Non-pigmented ciliary epithelial cell (primary cell): ENCODE measurements at places on chromosomes 4 and X.
A peak's percentile ranks its signal among the peaks of the same experiment; 100 is the strongest.

GRCh38 chrX:106891762-106892460, 11.2 kb downstream of the RIPPLY1 start:
- no peak for DNase-seq

- DNase-seq = no peak
These were observed 31.2 kb downstream of the CCNI start for GRCh38 chr4:77044461-77045150.

DNA sequence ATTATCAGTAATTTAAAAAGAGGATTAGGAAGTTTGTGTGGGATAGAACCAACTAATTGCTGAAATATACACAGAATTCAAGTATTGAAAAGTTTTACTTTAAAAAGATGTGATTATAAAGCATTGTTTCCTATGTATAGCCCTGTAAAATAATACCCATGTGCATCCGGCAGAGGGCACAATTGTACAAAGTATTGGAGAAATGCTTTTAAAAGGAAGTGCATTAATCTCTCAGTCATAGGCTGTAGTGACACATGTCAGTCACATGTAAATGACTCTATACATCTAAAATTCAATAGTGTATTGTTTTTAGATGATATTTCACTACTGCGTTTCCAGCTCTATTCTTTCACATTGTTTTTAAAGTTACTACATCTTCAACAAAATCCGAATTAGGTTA, 9.7 kb upstream of the GEMIN8 start:
- DNase-seq = no peak

DNA sequence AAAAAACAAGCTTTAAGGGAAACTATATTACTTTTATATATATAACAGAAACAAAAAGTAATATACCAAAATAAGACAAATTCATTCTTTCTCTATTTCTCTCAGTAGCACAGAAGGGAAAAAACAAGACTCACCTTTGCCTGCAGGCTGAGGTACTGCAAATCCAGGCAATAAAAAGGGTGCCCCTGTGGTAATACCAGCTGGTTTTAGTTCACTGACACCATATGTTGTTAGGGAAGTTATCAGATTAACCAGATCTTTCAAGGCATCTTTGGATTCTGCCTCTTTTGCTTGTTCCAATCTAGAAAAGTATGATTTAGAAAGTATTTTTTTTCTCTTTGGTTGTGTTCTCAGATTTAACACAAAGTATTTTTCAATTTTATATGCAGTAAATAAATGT, 139.8 kb downstream of the WDFY3 start:
- DNase-seq = no peak

DNA sequence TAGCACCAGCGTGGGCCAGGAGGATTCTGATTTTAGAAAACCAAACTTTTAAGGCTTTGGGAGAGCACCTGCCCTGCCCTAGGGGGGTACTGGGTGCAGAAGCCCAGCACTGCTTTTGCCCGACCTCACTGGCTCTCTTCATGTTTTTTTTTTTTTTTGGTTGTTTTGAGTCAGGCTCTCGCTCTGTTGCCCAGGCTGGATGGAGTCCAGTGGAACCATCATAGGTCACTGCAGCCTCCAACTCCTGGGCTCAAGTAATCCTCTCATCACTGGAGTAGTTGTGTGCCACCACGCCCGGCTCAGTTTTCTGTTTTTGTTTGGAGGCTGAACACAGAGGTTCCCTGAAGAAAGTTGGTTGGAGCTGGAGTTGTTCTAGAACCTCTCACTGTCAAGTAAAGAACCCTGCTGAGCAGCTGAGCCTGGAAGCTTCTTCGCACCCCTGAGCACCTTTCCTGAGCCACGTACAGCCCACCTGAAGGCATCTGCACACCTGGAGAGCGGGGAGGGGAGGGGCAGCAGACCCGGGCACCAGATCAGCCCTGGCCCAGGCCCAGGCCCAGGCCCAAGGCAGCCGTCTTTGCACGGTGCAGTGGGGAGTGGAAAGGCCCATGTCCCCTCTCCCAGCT, 49.5 kb downstream of the SHROOM2 start:
- DNase-seq = no peak

- no peak for DNase-seq
These were observed 55.5 kb upstream of the FBXW7 start for GRCh38 chr4:152591396-152591795.

DNA sequence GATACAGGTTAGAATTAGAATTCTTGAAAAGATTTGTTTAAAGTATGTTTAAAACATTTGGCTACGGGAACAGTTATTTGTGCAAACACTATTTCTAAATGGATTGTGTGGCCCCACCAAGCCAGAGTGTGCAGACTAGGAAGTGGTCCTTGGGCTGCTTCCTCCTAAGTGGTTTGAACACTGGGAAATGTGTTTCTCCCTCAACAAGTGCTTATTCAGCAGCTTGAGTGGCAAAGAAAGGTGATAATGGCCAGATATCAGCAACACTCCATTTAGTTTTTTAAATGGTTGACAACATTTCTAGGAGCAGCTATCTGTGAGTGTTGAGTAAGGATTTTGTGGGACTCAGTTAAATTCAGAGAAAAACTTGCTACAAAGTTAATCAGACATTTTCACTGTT, 141.4 kb upstream of the LNX1 start:
- no peak for DNase-seq

GRCh38 chr4:159077702-159078495, 25.0 kb upstream of the RAPGEF2 start:
- DNase-seq = no peak

DNA sequence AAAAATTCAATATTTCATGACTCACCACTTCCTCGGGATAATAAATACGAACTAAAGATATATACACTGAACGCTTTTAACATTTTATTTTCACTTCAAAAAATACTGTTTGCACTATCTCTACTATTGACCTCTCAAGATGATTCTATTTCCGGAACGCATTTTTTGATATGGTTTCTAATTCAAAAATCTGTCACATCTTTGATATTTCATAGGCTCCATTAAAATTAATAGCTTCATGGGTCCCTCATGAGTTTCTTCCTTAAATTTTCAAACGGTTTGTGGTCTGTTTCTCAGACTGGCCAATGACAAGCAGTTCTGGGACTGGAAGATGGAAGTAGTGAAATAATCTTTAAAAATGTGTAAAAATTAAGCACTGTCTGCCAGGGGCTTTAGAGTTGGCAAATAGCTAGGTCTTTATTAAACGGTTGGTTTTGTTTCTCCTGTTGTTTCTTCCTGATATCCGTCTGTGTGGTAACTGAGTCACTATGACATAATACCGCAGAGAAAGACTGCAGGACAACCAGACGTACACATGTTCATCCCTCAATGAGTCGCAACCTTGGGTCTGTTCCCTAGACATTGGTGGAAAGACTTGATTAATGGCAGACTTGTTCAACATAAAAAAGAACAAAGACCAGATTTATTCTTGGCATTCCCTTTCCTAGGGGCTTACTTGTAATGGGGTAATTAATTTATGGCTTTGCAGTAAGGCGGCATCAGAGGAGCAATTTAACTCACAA, 133.8 kb downstream of the PALLD start:
- peak; percentile 78 for DNase-seq

- no peak for DNase-seq
These were observed 746 bp downstream of the REST start for GRCh38 chr4:56908206-56909085.

GRCh38 chrX:102714994-102715393, 2.7 kb downstream of the GPRASP2 start:
- no peak for DNase-seq

GRCh38 chrX:118189000-118189399, 72.4 kb upstream of the KLHL13 start:
- DNase-seq = no peak

DNA sequence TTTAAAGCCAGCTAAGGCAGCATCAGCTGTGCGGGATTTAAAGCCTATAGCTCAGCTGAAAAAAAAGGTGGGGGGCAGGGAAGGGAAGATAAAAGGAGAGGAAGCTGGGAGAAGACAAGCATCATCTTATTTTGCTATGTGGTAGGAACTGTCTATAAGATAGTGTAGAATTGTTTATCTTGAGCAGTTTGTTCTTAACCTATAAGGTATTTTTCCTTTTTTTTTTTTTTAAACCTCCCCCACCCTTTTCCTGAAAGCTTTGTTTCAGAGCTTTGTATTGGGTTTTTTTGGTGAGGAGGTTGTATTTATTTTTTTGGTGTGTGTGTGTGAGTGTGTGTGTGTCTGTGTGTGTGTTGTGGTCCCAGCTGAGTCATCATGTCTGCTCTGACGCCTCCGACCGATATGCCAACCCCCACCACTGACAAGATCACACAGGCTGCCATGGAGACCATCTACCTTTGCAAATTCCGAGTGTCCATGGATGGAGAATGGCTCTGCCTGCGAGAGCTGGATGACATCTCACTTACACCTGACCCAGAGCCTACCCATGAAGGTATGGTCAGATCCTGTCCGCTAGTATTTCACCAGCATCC, 531 bp downstream of the RUFY3 start:
- no peak for DNase-seq

DNA sequence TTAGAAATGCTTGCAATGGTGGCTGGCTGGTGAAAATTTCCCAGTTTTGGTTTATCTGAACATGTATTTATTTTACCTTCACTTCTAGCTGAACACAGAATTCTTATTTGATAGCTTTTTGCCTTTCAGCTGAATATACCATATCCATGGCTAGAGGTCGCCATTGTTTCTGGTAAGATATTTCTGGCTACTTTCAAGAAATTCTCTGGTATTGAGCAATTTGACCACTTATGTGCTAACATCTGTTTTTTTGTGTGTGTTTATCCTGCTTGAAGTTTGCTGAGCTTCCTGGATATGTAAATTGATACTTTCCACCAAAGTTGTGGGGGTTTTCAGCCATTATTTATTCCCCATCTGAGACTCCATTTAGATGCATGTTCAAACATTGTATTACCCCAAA, 75.4 kb downstream of the FBXW7 start:
- DNase-seq = peak; percentile 45

- no peak for DNase-seq
These were observed 376.9 kb downstream of the PPP4R3C start for GRCh38 chrX:27086237-27086636.

- DNase-seq = no peak
These were observed 156.6 kb downstream of the FHIP1A start for GRCh38 chr4:151565583-151565982.

DNA sequence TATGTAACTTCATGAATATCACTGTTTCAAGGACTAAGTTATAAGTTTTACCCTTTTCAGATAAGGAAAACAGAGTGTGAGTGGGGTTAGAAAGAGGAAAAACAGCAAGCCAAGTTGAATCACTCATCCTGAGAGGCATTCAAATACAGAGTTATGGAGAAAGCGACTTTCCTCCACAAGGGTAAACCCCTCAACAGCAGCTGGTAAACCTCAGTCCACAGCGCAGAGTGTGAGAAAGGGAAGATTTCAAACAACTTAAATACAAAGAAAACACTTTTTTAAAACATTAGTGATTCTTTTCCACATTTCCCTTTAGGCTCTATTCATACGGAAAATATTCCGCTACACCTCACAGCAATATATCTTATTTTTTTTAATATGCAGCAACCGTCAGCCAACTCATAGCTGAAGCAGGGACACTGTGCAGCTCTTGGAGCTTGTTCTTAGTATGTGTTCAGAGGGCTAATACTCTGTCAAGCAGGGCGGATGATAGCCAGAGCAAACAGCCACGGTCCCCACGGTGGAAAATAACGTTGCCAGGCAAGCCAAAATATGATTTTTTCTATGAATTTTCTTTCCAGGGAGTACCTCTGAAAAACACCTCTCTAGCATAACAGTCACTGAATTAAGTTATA, 488.9 kb upstream of the FAT1 start:
- DNase-seq = no peak

- DNase-seq = no peak
These were observed 33.5 kb downstream of the SMS start for GRCh38 chrX:21974011-21974385.

GRCh38 chrX:85516131-85516530, 136.7 kb upstream of the POF1B start:
- no peak for DNase-seq

GRCh38 chrX:72142094-72142793, 10.5 kb upstream of the RTL5 start:
- DNase-seq = no peak

DNA sequence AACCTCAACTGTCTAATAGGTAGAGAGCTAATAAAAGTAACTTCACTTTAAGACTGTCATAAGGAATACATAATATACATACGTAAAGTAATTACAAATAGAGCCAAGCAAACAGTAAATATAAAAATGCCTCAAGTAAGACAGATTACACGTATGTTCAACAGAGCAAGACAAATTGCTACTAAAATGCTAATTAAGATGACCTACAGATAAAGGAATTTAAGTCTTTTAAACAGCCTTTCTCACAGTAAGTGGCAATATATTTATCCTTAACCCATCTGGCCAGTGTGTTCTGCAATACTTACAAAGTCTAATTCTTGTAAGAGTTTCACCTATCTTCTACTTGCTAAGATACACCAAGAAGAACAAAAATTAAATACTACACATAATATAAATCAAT, 12.7 kb downstream of the G3BP2 start:
- DNase-seq = no peak

DNA sequence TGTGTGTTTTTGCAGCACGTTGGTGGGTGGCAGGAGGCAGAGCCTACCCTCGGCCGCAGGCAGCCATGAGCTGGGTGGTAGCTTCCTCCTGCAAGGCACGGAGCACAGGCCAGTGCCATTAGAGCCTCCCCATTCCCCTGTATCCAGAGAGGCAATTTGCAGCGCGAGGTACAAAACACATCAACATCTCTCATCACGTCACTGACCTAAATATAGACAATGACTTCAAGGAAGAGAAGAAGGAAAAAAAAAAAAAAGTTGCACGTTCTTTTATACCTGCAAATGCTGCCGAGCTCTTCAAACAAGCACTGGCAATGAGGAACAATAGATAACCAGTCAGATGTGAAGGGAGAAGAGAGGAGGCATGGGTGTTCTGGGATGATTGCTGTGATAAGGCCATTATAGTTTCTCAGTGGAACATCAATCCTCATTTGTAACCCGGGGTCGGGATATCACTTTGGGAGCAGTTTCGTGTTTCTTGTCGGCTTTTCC, 159.9 kb downstream of the MGST2 start:
- no peak for DNase-seq
